Stomach (tissue), 19 donors: ENCODE measurements at places on chromosomes 16 and 17. TPM values are rescaled to one million over a fixed set of nuclear protein-coding genes. Genes with fewer than 3 reads are reported as not detected.

LRRC36 gene
- total RNA-seq: 33.0 TPM

- DNase-seq: no peak
Observed at GRCh38 chr16:60225541-60225940, 1491.4 kb upstream of the GOT2 start.

- no peak for DNase-seq
Observed at GRCh38 chr17:81287741-81288430, 7.2 kb downstream of the SLC38A10 start.

DNA sequence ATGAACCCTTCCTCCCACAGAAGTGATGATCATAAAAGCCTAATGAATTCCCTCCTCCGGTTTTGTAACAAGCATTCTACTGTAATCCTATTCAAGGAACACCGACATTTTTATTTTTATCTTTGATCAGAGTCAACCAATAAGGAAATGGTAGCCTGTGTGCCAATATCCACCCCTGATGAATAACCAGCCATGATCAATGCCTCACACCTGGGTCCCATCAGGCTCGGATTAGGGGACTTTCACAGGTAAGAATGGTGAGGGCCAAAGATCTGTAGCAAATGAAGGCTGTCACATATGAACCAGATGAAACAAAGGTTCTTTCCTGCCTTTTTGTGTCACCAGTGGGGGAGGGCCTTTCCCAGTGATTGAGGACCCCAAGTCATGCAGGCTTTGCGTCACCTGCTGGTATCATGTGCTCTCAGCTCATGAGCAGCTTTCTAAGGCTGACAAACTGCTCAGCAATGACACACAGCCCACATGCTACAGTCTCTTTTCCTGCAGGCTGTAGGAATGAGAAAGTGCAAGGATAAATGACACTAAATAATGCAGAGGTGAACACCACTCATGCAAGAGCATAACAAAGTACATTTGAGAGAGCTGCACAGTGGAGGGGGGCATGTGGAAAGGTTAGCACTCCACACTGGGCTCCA is 34.9 kb downstream of the TOM1L2 start:
- no peak for DNase-seq
